ENCODE measurements at places on chromosomes 3 and 15.

GRCh38 chr3:158420654-158421396 lies 150.2 kb upstream of the MLF1 start:
- DNase-seq, result no peak

DNA sequence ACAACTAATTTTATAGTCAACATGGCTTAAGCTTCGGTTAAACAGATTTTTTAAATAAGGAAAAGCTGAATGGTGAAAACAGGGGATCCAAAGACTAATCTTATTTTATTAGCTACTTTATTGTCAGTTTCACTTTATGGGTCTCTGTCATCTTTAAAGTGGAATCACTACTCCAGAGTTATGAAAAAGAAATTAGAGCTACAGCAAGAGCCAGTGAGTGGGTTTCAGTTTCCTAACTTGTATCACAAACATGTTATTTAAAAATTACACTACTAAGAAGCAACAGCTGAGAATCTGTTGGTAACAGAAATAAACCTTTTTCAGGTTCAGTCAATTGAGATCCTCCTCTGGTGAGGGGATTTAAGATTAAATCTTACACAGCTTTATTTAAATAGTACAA lies 10.0 kb downstream of the PHC3 start:
- no peak for DNase-seq

DNA sequence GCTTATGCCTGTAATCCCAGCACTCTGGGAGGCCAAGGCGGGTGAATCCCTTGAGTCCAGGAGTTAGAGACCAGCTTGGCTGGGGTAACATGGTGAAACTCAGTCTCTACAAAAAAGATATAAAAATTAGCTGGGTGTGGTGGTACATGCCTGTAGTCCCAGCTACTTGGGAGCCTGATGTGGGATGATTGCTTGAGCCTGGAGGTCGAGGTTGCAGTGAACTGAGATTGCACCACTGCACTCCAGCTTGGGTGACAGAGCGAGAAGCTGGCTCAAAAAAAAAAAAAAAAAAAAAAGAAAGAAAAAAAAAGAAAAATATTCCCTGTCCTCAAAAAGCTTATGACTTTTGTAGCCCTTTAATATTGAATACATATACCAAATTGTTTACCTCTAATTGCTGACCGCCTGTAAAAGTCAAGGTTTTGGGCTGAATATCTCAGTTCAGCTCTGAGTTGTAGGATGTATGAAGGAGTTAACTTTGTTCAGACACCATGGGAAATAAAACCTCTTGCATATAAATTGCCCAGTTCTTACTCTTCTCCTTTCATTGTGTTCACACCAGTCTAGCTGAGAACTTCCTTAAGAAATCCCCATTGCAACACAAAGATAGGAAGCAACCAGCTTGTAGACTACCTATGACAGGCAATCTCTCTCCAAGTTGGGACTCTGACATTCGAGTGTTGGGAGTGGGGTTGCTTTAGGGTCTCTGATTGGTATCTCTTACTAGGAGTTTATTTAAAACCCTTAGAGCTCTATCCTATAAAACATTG lies 97.6 kb upstream of the RASGRP1 start:
- no peak for DNase-seq

DNA sequence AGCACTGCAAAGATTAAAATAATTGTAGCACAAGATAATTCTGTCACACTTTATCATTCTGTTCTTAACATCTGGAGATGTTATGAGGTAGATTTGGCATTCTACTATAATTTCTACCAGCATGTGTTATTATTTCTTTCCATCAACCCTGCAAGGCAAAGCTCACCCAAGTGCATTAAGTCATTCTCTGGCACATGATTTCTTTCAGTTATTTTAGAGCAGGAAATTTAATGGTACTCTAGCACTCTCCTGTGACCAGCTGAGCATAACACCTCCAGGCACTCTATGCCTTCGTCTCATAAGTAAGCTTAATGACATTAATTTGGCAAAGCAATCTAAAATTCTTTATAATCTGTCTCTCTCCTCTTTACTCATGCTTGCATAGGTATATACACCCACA lies 300.2 kb upstream of the GPR149 start:
- DNase-seq, result no peak

DNA sequence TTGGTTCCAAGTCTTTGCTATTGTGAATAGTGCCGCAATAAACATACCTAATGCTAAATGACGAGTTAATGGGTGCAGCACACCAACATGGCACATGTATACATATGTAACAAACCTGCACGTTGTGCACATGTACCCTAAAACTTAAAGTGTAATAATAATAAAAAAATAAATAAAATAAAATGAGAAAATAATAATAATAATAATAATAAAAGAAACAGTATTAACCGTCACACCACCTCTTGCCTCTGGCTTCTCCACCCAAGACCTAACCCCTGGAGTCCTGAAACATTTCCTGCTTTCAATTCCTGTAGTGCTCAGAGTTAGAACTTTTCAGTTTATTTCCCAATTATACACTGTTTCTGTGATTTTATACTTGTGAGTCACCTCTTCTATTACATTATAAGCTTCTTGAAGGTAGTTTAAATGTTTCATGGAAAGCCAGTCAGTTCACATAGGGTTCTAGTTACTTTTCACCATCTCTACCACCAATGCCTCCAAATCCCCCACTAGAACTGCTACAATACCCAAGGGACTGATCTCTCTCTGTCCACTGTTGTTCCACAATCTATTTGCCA lies 18.4 kb upstream of the GHSR start:
- DNase-seq, result no peak

GRCh38 chr3:169264711-169265110 lies 398.8 kb downstream of the MECOM start:
- DNase-seq, result no peak

All from posterior cingulate gyrus (tissue), 11 donors.